ENCODE measurements at places on chromosomes 6 and 20. TPM values are rescaled to one million over a fixed set of nuclear protein-coding genes. Genes with fewer than 3 reads are reported as not detected.
A peak's percentile ranks its signal among the peaks of the same experiment; 100 is the strongest.

The NKX2-4 gene
- not detected for total RNA-seq

The C20orf96 gene
- total RNA-seq, result 0.64 TPM

The CENPB gene
- total RNA-seq, result 67.8 TPM

The SYCP2L gene
- 0.26 TPM for total RNA-seq

The TINAG gene
- not detected for total RNA-seq

The SUPT3H gene
- total RNA-seq, result 12.9 TPM

The TRAPPC3L gene
- total RNA-seq, result not detected

The ATP6V1G2 gene
- total RNA-seq, result 0.51 TPM

The PROKR2 gene
- not detected for total RNA-seq

The BPIFA1 gene
- total RNA-seq, result not detected

The TREML2 gene
- total RNA-seq, result not detected

The TRIM15 gene
- total RNA-seq, result not detected

The LKAAEAR1 gene
- total RNA-seq, result 0.13 TPM

The C20orf202 gene
- total RNA-seq, result not detected

The PSORS1C2 gene
- total RNA-seq, result not detected

The GRIK2 gene
- total RNA-seq, result 0.38 TPM

DNA sequence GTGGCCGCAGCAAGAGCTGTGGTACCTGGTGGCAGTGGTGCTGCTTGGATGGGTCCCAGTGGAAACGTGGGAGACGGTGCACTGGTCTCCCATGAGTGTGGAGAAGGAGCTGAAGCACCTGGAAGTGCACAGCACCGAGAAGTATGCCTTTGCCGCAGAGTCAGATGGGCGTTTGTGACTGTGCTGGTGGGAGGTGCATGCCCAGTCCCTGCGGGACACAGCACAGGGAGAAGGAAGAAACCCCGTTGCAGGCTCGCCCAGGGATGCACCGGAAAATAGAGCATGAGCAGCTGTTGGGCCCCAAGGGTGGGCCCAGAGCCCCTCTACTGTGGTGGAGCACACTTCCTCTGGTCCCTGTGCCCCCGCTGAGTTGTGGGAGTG lies 19.3 kb upstream of the RGS17 start:
- DNase-seq, result no peak

DNA sequence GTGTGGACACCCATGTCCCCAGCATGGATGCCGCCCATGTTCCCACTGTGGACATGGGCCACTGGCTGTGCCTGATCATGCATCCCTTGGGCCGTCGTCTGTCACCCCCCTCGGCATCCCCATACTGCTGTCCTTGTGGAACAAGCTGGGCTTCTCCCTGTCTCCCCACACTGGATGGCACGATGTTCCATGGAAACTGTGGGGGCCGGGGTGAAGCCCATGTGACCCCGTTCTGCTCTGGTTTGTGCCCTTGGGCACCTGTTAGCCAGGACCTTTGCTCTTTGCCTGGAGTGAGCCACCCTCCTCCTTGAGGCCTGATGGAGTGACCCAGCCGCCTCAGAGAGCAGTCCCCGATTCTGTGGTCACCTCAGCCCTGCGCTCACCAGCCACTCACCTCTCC lies 7.6 kb upstream of the FRMD1 start:
- no peak for DNase-seq

DNA sequence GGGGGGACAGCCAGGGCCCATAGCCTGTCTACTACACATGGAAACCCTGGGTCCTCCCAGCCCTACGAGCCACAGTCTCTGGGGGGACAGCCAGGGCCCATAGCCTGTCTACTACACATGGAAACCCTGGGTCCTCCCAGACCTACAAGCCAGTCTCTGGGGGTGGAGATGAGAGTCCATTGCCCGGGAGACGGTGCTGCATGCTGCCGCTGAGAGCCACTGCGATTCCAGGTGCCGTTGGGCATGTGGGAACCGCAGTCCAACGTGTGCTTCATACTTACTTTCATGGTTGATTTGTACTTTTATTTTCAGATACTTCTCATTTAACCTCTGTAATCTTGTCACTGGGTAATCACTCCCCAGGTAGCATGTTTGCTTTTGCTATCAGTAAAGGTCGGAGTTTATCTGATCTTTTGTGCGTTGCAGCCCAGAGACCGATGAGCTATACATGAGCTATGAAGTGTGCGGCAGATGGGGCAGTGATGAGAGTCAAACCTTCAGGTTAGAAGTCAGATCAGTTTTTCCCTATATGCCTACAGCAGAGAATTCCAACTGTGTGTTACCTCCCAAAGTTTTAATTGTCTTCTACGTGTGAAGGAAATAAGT lies 58.2 kb downstream of the SMOC2 start:
- DNase-seq, result no peak

- DNase-seq, result no peak
These were observed 155.1 kb upstream of the TNFAIP3 start for GRCh38 chr6:137711972-137712371.

GRCh38 chr6:67199425-67199824 lies 1435.7 kb upstream of the ADGRB3 start:
- no peak for DNase-seq

DNA sequence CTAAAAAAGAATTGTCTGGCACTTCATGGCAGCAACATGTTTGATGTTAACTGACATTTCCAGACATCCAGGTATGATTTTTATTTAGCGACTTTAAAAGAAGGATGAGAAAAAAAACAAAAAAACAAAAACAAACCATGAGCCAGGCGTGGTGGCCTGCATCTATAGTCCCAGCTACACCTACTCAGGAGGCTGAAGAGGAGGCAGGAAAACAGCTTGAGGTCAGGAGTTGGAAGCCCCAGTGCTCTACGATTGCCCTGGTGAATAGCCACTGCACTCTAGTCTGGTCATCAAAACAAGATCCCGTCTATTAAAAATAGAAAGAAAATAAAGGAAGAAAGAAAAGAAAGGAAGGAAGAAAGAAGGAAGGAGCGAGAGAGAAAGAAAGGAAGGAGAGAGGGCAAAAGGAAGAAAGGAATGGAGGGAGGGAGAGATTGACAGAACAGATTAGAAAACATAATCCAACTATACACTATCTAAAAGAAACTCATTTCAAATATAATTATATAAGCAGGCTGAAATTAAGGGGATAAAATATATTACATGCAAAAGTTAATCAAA lies 141.6 kb downstream of the TRIM27 start:
- no peak for DNase-seq

DNA sequence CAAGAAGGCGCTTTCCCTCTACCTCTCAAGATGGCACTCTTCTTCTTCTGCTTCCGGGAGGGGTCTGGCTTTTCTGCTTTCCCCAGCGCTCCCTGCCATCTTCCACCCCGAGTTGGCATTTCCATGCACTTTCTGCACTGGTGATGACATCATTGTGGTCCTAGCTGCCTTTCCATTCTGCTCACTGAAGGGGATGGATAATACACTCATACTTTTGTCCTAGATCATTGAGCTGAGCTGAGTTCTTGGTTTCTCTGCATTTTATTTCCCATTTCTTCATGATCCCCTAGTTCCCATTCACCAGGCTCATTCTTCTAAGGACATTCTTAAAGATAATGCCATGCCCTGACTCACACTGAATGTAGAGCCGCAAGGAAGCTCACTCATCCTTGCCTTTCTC lies 96.7 kb downstream of the EDN1 start:
- DNase-seq, result no peak

GRCh38 chr6:45970326-45970725 lies 45.3 kb downstream of the CLIC5 start:
- DNase-seq, result no peak

GRCh38 chr20:4546786-4547185 lies 174.9 kb upstream of the PRND start:
- peak; percentile 88 for DNase-seq

DNA sequence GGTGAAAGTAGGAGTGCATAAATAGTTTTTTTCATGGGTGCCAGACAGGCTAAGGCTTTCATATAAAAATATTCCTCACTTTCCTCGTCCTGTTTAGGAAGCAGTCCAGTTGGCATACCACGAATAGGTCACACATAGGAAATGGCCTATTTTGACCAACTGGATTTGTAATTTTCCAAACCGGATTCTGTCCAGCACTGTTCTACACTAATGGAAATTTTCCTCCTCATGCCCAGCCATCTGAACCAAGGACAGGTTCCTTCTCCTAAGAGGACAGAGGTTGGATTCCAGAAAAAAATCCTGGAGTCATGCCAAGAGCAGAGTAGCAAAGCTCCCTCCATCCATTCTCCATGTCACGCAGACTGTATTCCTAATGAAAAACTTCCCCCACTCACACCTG lies 43.1 kb downstream of the PANK2 start:
- DNase-seq, result no peak

DNA sequence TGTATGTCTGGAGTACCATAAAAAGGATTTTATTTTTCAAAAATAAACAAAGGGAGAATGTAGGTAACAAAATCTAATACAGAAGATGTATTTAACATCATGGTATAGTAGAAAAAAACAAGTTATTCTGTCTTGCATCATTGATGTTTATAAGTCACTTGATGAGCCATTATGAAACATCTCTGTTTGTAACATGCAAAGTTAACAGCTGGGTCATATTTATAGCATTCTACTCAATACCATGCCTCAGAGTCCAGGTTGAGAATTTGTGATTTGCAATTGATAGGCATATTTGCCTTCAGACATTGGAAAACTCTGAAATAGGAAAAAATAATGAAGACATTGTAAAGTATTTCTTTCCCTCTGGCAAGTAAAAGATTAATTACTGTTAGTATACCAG lies 52.3 kb upstream of the IL20RA start:
- peak; percentile 37 for DNase-seq

DNA sequence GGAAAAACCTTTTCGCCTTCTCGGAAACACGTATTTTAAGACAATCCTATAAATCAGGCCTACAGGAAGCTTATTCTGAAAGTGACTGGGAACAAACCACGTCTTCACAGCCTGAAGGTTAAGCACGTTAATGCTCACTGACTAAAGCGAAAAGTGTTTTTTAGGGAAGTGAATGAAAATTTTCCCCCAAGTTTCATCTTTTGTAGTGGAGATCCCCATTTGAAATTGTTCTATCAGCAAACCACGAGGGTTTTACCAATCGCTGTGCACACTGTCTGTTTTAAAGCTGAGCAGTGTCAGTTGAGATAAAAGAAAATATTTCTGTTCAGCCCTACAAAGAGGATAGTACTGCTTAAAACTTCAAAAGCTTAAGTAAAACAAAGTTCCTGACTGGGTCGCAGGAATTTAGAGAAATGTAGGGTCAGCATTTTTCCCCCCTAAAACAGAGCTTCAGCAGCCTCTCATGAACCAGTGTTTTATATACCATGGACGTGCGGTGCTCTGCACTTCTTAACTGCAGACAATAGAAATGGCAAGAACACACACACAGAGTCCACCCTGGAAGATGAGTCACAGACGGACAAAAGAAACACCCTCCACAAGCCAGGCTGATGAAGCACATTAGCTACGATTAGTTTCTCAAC lies 34.9 kb downstream of the SLC22A23 start:
- DNase-seq, result peak; percentile 84

- no peak for DNase-seq
These were observed 845 bp upstream of the ANKRD60 start for GRCh38 chr20:58229198-58229798.

DNA sequence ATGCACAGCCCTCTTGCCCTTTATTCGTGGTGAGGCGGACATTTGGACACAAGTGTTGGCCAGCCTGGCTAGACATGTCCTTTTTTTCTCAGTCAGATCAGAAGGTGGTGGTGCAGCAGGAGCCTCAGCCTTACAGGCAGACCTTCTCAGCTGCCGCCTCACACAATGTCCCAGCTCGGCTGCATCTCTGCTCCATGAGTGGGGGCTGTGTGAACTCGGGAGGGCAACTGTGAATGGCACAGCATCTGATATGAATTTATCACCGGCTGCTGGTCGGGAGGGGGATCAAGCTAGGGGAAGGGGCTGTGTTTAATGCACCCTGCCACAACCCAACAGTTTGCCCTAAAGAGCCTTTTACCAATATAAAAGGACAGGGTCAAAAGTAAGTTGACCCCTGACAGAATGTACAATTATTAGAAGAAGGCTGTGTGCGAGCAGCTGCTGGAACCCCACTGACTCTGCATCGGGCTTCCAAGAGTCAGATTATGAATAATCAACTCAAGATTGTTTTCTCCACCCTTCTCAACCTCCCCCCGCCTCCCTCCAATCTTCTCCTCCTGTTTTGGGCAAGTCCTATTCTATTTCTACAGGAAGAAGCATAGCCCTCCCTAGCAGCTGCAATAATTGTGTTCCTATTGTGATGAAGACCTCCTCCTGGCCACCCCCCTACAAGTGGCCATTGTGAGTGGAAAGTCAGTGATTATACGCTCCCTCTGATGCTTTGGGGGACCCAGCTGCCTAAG lies 245.2 kb downstream of the PKHD1 start:
- DNase-seq, result no peak

GRCh38 chr6:99338188-99338587 lies 11.3 kb downstream of the FAXC start:
- peak; percentile 59 for DNase-seq

GRCh38 chr6:35543459-35544193 lies 30.9 kb upstream of the TULP1 start:
- peak; percentile 28 for DNase-seq

- peak; percentile 54 for DNase-seq
These were observed 271.4 kb downstream of the EYA4 start for GRCh38 chr6:133512410-133513016.

- no peak for DNase-seq
These were observed 98.4 kb upstream of the MAN1A1 start for GRCh38 chr6:119447921-119448320.

DNA sequence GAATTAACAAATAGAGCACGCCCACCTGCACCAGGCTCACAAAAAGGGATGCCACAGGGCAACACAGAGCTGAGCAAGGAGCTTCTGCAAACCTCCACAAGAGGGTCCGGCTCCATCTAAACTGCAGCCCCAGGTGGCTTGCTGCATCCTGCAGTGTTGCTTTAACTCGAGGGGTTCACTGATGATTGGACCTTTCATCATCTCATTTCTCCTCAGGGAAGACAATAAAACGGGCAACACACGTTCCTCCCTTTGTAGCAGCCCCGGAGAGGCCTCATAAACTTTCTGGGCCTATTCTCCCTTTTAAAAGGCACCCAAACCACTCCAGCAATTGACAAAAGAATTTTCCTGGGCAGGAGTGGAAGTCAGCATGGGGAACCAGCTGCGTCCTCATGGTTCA lies 161.5 kb upstream of the CDH4 start:
- DNase-seq, result no peak

- no peak for DNase-seq
These were observed 109.8 kb downstream of the DTNBP1 start for GRCh38 chr6:15553031-15553430.

GRCh38 chr6:2738373-2738979 lies 12.2 kb downstream of the MYLK4 start:
- DNase-seq, result peak; percentile 56

GRCh38 chr6:38638941-38639497 lies 710 bp downstream of the BTBD9 start:
- DNase-seq, result peak; percentile 65
